Ureter (tissue), 1 donor: ENCODE measurements at places on chromosomes 4 and X.

GRCh38 chrX:111100191-111100590 lies 4.2 kb downstream of the PAK3 start:
- no peak for DNase-seq

DNA sequence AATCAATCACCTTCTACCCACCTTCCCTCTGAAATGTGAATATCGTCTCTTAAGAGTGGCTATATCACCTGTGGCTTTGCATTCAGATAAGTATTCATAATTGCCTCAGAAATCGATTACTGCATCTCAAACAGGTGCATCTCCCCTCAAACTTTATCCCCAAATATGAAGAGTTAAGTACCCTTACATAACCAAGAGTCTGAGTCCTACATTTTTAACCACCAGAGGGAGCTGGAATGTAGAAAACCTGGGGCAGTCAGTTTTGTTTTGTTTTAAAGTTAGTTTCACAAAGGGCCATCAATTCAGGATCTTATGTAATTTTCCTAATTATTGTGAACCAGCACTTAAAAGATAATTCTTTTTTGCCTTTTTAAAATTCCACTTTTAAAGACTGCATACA lies 5.7 kb downstream of the TCEANC start:
- no peak for DNase-seq

- no peak for DNase-seq
Observed at GRCh38 chr4:182745237-182745636, 171.9 kb downstream of the DCTD start.

- DNase-seq, result no peak
Observed at GRCh38 chrX:24231131-24231540, 81.6 kb downstream of the ZFX start.
